Activated CD4-positive, alpha-beta T cell treated with anti-CD3 and anti-CD28 coated beads, Interleukin-2, amount 50 U/mL, for 16 hours (primary cell): ENCODE measurements at places on chromosomes 2 and 18.

DNA sequence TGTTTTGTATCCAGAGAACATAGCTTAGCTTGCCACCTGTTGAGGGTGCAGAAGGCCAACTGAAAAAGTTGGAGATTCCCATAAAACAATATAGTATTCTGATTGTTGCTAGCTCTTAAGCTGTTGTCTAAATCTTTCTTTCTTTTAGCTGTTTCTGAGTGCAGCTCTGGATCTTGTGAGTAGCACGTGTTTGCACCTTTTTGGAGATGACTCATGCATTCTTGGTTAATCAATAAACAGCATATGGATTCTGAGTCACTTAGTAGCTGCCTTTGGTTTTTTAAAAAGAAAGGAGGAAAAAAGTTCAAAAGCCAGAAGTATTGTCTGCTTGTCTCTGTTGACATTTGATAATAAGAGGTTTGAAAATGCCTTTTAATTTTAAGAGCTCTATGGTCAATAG lies 483.0 kb upstream of the FSIP2 start:
- DNase-seq: no peak

GRCh38 chr18:63290166-63290820 lies 29.3 kb downstream of the BCL2 start:
- DNase-seq: no peak

DNA sequence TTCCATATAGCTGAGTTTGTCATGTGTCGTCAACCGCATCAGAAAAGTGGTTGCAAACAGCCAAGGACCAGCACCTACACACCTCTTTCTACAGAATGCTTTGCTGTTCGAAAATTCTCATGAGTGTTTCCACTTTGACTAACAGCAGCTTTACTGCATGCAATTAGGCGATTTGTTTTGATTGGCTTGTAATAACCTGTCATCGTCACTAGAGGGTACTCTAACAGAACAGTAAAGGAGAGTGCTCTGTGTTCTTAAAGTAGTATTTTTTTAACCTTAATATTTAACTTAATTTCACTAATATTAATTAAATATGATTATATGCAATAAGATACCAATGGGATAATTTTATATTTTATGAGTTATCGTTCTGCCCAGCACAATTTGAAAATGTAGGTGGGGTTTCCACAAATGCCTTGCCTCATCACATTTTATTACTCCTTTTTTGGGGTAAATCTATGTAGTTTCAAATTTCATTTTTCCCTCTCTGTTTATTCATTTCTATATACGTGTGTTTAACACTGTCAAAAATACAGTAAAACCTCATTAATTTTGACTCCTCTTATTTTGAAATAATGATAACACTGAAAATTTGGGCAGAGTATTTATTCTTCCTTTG lies 502.2 kb downstream of the NRXN1 start:
- DNase-seq: peak; percentile 39

GRCh38 chr2:66724241-66724640 lies 289.3 kb downstream of the MEIS1 start:
- no peak for DNase-seq

DNA sequence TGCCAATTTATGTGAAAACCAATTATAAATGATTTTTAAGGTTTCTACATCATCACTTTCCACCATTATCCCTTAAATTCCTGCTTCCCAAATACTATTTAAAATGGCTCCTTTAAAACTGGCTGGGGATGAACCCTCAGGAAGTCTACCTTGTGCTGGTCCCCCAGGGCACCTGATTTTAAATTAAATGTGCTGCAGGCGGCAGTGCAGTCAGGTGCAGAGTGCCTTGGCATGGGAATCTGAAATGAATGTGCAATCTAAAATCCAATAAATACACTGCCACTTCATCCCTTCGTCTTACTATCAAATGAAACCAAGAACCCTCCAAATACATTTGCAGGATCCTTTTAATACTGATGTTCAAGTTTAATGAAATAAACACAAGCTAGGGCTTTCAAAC lies 61.8 kb downstream of the C2orf76 start:
- DNase-seq: no peak

DNA sequence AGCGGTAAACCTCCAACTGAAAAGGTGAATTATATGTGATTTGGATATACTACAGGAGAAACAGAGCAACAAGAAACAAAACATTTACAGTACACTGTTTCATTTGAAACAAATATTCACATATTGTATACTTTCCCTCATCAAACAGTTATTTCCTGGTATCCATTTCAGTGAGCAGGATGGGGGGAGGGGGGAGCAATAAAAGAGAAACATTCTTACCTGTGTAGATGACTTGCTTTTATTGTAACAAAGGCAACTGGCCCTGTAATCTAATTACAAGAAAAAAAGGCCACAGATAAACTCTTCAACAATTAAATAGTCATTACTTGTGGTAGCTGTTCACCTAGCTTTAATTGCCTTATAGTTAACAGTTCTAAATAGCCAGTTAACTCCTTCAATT lies 3.9 kb upstream of the PPP1CB start:
- DNase-seq: no peak

- DNase-seq: no peak
Measured at GRCh38 chr2:12453731-12454130, 263.0 kb upstream of the TRIB2 start.

DNA sequence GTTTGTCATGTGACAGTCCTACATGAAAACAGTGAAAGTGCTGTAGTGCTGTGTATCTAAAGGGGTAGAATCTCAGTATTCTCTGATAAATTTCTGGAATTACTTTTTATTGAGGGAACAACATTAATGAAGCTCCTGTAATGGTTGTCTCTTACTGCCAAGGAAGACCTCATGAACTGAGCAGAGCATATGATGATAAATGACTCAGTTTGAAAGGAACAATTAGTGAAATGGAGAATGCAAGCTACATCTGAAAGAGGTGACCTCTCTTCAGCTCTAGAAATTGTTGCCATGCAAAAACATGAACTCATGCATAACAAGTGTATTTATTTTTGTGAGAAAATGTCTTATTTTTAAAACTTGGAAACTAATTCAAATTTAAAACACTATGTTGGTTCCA lies 93.6 kb downstream of the SCN9A start:
- DNase-seq: no peak

GRCh38 chr2:136653861-136654260 lies 111.5 kb upstream of the THSD7B start:
- DNase-seq: no peak

DNA sequence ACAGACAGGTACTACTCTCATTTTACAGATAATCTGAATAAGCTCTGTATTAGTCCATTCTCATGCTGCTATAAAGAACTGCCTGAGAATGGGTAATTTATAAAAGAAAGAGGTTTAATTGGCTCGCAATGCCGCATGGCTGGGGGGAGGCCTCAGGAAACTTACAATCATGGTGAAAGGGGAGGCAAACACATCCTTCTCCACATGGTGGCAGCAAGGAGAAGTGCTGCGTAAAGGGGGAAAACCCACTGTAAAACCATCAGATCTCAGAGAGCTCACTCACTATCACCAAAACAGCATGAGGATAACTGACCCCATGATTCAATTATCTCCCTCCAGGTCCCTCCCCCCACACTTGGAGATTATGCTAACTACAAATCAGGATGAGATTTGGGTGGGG lies 254.4 kb downstream of the KCNE4 start:
- peak; percentile 5 for DNase-seq

GRCh38 chr18:6729247-6730091 lies at the start of gene ARHGAP28:
Gene ARHGAP28, plus strand, starts transcription at chr18:6729716. Its CDS starts 106 bp downstream, at chr18:6729822.
- peak; percentile 21 for DNase-seq

- no peak for DNase-seq
Measured at GRCh38 chr18:34801774-34802173, 91.7 kb downstream of the DTNA start.

DNA sequence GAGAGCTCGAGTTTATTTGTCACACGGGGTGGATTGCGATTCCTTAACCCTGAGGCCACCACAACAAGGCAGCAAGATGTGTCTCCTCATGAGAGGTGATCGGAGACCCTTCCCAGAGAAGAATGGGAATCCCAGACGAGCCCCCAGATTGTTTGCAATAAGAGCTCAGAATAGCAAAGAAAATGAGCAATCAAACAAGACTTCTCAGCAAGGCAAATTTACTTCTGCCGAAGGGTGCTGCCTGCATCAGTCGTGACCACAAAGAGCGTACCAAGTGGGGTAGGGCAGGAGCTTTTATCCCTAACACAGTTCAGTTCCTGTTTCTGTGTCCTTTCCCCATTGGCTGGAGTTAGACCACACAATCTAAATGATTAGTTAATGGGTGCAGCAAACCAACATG lies 237.5 kb upstream of the SYT4 start:
- no peak for DNase-seq
